ENCODE measurements at places on chromosomes 5 and 9.

GRCh38 chr9:237858-238345, 23.2 kb downstream of the DOCK8 start:
- DNase-seq, result no peak

- no peak for DNase-seq
Observed at GRCh38 chr5:172491481-172491880, 37.2 kb upstream of the SH3PXD2B start.

DNA sequence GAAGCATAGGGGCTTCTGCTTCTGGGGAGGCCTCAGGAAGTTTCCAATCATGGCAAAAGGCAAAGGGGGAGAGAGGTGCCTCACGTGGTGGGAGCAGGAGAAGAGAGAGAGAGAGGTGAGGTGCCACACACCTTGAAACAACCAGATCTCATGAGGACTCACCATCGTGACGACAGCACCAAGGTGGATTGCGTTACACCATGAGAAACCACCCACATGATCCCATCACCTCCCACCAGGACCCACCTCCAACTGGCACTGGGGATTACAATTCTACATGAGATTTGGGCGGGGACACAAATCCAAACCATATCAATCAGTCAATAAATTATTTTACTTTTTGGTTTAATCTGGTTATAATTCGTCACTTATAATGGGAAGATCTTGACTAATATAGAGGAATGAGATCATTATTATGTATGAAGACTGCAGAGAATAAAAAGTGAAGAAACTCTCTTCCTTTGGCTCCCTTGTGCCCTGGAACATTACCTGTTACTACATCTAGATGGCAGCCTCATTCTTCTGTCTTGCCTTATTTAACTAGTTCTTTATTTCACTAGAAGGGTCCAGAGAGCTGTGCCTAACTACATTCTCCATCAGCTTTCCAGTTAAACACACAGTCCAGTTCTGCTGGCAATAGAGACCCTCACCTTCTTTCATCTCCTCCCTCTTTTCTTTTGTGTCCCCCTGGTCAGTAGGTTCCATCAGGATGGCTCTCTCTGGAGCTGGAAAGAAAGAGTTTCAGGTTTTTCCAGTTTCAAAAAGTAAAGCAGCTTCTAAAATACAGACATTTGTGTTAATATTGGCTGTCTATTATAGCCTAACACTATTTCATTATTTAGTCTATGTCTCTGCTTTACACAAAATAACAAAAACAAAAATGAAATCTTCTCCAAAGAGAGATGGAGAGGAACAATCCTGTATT, 21.7 kb upstream of the SPINK7 start:
- DNase-seq, result no peak

GRCh38 chr5:109701792-109702191, 12.1 kb downstream of the MAN2A1 start:
- no peak for DNase-seq

DNA sequence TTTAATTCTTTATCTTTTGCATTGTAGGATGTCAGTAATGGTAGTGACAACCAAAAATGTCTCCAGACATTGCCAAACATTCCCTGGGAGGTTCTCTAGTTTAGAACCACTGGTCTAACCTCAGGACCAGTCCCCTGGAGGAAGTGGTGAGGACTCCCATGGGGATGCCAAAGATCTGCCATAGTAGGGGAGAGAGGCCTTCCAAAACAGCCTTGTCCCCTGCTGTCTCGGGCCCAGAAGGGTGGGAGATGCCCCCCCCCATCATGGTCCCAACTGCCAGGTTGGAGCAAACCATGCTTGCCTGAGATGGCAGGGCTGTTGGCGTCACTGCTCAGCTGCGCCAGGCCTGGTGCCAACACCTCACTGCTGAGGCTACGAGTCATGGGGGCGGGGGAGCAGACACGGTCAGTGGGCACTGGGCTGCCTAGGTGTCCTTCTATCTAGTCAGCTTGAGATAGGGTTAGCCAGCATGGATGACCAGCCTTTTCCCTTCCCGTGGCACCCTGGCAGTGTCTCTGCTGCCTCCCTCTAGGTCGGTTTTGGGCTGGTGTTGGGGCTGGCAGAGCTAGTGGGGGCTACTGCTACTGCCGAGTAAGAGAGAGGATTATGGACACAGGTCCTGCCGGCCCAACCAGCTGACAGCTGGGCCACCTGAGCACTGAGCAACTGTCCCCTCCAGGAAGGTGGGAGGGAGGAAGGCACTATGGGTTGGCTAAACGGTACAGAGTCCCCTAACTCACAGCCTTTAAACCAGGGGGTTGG, 8.3 kb upstream of the CXXC5 start:
- DNase-seq, result no peak

DNA sequence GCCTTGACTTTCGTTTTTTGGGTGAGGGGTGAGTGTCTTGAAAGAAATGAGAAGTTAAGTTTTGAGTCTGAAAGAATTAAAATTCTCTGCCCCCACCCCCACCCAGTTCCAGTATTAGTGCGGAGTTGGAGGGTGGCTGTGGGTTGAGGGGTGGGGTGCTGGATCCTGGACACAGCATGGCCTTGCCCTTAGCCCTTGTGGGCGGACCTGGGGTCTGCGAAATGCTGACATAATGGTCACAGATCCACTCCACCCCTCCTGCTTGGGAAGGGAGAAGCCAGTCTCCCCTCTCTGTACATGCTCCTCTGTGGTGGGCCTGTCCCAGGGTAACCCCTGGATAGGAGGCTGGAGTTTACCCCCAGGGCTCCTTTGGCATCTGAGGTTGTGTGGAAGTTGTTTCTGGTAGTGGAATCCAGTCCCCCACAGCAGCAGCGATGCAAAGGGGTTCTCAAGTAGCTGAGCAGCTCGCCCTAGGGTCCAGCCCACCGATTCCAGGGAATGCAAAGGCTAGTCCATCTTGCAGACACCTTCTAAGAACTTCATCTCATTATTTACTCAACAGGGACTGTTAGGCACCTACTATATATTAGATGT, 42.8 kb upstream of the TCF7 start:
- no peak for DNase-seq

GRCh38 chr9:116368680-116369079, 215.1 kb downstream of the PAPPA start:
- DNase-seq, result no peak

GRCh38 chr5:54442271-54442670, 13.2 kb upstream of the HSPB3 start:
- no peak for DNase-seq
